ENCODE measurements at places on chromosomes 5 and 9.

- no peak for DNase-seq
Measured at GRCh38 chr5:152689250-152689711, 284.2 kb upstream of the NMUR2 start.

DNA sequence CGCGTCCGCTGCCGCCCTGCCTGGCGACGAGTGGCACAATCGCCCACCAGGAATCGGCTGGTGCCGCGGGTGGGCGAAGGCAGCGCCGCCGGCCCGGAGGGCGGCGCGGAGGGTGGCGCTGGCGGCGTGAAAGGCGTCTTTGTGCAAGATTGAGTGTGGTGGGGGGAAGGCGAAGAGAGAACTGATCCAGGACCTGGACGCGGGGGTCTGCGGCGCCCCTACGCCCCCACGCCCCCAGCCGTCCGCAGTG is 4.6 kb upstream of the RGMB start:
- no peak for DNase-seq

DNA sequence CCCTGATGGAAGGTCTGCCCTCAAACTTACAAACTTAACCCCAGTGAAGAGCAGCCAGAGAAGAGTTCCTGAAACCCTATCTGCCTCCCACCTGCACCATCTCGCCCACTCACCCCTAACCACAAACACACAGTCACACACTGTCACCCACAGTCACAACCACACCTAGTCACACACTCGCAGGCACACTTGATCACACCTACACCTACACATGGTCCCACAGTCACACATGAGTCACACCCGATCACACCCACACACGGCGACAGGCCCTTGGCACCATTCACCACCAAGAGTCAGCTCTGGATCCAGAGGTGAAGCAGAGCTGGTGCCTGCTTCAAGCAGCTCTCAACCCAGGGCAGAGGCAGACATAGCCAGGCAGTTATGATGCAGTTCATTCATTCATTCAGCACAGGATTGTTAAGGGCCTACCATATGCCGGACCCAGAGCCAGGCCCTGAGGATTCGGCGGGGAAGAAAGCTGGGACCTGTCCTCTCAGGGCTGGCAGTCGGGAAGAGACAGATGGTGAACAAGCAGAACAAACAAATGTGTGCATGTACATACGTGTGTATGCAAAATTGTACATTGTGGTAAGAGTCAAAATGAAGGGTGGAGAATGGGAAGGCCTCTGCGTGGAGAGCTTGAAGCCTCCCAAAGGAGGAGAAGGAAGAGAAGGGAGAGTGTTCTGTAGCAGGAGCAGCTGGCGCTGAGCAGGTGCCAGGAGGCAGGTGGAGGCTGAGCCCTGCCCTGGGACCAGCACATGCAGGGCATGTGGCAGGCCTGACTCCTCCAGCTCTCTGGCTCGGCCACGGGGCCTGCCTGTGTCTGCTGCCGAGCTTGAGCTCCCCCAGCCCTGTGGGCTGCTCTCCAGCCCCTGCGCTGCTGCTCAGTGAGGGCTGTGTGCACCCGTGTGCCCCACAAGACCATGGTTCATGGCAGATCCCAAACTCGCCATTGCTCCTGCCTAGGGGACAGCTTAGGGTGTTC is 6.4 kb downstream of the TSPAN17 start:
- peak; percentile 83 for DNase-seq

DNA sequence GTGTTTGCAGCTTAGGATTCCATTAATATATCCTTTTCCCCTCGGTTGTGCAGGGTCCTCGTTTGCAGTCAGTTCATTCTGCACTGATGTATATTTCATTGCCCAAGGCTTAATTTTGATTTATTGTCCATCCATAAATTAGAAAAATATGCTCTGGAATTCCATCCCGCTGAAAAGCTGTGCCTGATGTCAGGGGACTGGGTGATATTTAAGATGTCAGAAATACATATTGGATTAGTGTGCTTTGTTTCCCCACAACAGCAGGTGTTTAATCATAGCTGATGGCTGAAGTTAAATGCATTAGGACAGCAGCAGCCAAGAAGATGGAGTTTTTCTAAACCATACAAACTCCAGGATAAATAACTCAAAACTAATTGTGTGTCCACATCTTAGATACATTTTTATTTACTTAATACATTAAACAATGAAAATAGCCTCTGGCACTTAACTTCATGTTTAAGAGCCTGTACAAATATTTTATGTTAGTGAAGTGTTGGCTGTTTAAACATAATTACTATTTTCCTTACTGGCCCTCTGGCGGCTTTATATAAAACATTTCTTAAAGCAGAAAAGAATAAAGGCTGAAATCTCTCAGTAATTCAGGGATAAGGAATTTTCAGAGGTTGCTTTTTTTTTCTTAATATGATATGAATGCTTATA is 170.4 kb upstream of the TBCA start:
- DNase-seq, result no peak

DNA sequence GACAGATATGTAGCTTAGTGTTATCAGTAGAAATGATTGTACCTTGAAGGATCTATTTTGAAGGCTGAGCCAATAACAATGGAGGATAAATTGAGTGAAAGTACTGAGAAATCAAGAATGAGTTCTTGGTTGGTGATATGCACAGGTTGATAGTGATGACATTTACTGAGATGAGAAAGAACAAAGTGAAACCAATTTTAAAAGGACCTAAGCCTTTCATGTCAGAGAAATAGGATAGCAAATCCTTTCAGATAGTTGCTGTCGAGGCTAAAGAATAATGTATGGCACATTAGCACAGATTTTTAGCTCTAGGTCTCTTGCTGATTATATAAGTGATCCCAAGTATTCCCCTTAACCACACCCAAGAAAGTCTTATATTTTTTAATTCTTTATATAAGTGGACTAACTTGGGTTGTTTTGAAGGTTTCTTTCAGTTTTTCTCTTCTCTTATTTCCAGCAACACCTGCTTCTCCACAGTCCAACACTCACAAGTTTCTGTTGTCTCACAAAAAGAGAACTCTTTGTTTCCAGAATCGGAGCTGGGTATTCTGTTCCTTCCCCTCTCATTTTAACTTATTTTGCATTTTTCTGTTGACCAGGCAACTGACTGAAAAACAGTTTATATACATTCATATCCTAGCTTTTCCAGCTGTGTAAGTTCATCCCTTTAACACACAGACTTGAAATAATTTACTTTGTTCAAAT is 286.9 kb upstream of the ATP10B start:
- no peak for DNase-seq

DNA sequence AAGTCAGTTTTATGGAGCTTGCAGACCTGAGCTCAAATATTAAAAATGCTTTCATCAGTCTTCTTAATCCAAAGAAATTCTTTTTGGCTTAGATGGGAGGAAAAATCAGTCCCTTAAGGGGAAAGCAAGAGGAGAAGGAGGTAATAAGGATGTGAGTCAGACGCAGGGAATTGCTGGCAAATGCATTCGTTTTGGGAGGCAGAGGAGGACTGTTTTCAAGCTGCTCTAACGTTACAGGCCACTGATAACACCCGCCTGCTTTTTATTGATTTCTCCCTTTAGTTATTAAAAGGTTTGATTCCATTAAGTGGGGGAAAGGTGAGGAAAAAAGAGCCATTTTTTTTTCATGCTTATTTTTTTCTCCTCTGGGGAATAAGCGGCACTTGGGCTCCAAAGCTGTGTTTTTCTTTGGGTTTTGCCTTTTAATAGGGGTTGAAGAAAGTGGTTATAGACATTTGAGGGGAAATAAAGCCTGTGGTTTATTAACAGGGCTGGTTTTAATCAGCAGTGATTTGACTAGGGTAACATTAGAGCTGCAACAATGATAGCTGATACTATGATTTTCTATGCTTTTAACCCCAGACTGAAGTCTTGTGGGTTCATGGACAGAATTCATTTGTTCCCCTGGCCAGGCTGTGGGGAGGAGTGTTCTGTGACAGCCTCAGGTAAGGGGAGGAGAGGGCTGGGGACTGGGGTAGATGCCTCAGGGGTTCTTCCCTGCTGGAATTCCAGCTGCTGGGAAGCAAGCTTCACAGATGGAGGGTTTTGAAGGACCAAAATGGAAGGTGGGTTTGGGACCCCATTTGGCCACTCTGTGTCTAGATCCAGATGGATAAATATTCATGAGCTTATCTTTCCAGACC is 225.2 kb downstream of the GAS1 start:
- DNase-seq, result no peak

DNA sequence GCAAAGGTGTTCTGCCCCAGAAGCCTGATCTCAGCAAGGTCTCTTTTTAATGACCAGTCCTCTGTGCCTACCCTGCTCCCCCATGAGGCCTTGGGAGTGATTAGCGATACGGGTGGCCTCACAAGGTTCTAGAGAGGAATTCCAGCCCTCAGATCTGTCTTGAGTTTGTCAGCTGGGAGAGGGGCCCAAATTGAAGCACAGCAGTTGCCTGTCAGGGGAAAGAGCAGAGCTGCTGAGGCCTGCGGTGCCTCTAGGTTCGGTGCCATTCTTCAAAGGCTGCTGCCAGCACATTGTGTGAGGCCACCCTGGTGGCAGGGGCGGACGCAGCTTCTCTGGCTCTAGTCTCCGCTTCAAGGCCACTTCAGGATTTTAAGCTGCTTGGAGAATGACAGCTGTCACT is 85.7 kb upstream of the GRIA1 start:
- DNase-seq, result no peak

GRCh38 chr5:153629027-153629895 is 138.8 kb downstream of the GRIA1 start:
- DNase-seq, result no peak

GRCh38 chr5:60776343-60776742 is 67.7 kb downstream of the ELOVL7 start:
- DNase-seq, result no peak

- no peak for DNase-seq
Measured at GRCh38 chr5:152092580-152092979, 167.9 kb upstream of the GLRA1 start.

- no peak for DNase-seq
Measured at GRCh38 chr9:120038342-120038741, 541.6 kb downstream of the CDK5RAP2 start.

DNA sequence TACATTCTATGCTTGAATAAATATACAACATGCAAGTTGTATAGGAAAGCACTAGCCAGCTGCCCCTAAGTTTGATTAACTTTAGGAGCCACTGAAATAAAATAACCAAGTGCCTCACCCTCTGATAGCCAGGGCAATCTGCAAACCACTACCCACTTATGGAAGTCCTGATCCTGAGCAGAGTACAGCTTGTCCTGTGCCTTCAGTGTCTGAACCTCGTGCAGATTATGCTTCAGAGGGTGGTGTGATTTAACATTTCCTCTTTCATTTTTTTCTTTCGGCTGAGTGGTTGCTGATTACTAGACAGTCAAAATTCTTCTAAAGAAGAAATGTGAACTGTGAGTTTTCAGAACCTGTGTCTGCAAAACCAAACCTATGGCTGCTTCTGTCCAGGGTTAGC is 327.7 kb downstream of the PIK3R1 start:
- DNase-seq, result no peak

GRCh38 chr9:30722065-30722464 is 1662.4 kb upstream of the ACO1 start:
- DNase-seq, result no peak

DNA sequence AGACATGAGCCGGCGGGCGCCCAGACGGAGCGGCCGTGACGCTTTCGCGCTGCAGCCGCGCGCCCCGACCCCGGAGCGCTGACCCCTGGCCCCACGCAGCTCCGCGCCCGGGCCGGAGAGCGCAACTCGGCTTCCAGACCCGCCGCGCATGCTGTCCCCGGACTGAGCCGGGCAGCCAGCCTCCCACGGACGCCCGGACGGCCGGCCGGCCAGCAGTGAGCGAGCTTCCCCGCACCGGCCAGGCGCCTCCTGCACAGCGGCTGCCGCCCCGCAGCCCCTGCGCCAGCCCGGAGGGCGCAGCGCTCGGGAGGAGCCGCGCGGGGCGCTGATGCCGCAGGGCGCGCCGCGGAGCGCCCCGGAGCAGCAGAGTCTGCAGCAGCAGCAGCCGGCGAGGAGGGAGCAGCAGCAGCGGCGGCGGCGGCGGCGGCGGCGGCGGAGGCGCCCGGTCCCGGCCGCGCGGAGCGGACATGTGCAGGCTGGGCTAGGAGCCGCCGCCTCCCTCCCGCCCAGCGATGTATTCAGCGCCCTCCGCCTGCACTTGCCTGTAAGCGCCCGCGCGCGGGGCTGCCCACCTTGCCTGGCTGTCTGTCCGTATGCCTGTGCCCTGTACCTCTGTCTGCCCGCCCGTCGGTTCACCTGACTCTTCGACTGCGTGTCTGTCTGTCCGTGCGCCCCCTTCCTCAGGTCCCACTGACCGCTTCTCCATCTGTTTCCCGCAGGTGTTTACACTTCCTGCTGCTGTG is 412 bp downstream of the FGF18 start:
- no peak for DNase-seq

- DNase-seq, result no peak
Measured at GRCh38 chr9:7053903-7054302, 296.1 kb downstream of the KDM4C start.

- DNase-seq, result no peak
Measured at GRCh38 chr5:52808316-52808901, 20.7 kb downstream of the ITGA1 start.

GRCh38 chr9:133935328-133936005 is 56.7 kb downstream of the VAV2 start:
- no peak for DNase-seq

DNA sequence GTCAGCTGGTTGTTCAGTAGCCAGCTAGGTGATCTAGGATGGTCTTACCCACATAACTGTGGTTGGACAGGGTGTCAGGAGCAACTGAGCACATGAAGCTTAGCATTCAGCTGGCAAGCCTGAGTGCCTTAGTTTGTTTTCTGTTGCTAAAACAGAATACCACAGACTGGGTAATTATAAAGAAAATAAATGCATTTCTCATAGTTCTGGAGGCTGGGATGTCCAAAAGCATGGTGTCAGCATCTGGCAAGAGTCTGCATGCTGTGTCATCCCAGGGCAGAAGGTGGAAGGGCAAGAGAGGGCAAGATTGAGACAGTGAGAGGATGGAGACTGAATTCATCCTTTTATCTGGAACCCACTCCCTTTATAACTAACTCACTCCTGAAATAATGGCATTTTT is 921.5 kb downstream of the TLE4 start:
- no peak for DNase-seq

DNA sequence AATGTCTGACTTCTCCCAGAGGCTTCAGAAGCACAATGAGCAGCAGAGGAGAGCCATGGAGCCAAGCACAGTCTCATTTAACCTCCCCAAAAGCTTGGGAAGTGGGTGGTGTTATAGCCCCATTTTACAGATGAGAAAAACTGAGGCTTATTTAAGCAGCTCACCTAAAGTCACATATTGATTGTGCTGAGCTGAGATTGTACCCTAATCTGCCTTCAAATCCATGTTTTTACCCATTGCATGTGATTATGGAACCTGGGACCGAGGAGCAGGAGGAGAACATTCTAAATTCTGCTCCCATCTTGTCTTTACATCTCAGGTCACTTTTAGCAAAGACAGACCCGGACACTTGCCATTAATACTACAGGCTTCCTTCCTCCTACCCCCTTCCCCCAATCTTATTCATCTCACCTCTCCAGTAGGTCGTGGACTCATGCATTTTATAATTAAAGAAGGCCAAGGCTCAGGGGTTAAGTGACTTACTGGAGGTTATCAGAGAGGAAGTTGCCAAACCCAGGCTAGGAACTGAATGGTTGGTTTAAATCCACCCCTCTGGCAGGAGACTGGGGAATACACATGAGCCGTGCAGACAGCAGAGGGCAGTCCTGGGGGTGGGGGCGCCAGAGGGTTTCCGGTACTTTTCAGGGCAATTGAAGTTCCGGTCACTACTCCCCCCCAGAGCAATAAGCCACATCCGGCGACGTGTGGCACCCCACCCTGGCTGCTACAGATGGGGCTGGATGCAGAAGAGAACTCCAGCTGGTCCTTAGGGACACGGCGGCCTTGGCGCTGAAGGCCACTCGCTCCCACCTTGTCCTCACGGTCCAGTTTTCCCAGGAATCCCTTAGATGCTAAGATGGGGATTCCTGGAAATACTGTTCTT is 51.0 kb upstream of the IL17B start:
- no peak for DNase-seq

GRCh38 chr9:135896626-135897025 is 10.7 kb downstream of the CAMSAP1 start:
- no peak for DNase-seq

Measured in NCI-H526 (cell line).